ENCODE measurements at places on chromosomes 6 and 20.

GRCh38 chr6:8857160-8857559 is 421.8 kb upstream of the SLC35B3 start:
- no peak for DNase-seq

DNA sequence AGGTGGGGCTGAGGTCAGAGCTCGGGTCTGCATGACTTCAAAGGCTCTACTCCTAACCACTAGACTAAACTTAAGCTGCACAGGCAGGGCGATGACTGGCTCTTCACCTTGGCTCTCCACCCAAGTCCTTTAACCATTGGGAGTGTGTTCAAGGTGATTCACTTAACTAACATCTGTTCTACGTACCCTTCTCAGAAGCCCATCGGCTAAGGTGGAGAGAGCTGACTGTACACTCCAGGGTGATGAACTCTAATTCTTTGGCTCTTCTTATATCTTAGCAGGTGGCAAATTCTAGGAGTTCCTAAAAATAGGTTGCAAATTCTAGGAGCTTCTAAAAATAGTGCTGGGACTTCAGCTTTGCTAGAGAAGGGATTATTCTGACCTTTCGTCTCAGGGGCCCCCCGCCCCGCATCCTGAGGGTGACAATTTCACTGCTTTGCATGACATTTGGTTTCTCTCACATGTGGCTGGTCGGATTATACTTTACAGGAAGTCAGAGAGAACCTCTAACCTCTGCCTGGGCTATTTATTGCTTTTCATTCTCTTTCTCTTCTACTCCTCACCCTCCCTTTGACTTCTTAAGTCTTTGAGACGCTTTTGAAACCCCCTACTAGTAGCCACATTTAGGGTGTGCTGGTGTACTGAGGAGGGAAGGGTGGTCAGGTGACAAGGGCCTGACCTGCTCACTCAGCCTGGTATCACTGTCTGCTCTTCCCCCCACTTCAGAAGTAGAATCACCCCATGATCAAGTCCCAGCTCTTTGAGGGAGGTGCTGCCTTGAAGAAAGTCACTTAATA is 55.5 kb downstream of the PRDM1 start:
- DNase-seq: no peak

DNA sequence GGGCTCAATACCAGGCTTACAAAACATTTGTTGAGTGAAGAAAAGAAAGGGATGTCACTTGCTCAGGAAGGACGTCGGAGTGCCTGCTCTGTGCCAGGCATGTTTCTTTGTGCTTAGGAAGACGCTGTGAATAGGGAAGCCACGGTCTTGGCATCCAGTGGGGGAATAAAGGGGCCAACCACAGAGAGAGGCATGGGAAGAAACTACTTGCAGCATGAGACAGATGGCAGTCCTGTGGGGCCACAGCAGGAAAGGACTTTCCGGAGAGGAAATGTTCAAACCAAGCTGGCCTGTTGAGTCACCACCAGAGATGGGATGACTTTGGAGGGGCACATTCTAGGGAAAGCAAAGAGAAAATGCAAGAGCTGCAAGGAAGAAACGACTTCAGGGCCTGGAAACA is 173.2 kb downstream of the CDH26 start:
- DNase-seq: no peak

DNA sequence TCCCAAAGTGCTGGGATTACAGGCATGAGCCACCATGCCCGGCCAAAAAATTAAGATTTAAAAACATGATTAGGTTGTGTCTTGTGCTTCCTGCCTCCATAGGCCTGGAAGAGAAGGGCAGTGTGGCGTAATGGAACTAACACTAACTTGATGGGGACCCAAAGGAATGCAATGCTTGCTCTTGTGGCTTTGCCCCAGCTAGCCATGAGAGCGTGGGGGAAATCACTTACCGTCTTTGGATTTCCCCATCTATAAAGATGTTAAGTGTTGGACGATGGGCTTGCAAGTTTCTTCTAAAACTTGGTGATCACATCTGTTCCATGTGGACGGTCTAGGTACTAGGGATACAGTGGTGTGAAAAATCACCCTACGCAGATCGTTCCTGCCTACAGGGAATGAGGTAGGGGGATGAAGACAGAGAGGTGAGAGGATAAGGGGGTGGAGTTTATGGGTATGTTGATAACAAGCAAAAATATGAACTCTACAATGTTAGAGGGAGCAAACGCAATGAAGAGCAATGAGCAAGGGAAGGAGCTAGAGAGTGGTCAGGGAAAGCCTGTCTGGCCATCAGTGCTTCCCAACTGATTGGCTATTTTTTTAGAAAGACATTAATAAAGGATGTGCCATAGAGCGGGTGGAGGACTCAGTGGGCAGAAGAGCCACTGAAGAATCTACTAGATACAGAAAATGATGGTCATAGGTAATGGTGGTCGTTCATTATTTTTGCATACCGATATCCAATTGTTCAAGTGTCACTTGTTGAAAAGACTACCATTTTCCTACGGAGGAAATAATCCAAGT is 165.2 kb downstream of the BCAS1 start:
- no peak for DNase-seq

GRCh38 chr20:48879612-48880245 is 41.8 kb upstream of the ARFGEF2 start:
- DNase-seq: no peak

All from spleen (tissue), 13 donors.